ENCODE measurements at places on chromosomes 6 and 20.

DNA sequence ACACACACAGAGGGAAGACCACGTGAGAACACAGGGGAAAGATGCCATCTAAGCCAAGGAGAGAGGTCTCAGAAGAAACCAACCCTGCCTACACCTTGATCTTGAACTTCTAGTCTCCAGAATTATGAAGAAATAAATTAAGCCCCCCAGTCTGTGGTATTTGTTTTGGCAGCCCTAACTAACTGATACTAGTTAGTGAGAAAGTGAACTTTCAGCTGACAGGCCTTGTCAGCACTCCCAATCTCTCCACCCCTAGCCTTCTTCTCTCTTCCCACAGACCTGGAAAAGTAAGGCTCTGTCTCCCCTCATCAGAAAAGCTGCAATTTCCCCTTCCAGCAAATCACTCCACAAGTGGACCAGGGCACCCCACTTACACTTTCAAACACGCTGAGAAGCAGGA is 108.6 kb upstream of the CDYL start:
- no peak for DNase-seq

DNA sequence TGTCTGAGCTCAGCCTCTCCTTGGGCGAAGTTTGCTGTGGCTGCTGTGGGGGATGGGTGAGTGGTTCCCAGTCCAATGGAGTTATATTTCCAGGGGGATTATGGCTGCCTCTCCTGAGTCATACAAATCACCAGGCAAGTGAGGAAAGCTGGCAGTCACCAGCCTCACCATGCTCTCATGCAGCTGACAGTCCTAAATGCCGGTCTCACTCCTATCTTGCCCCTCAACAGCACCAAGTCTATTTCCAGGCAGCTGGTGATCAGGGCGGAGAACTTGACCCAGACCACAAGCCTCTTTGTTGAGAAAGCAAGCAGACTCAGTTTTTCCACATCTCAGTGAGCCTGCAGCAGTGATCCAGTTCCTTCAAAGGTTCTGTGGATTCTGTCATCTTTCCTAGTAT is 98.9 kb downstream of the TBC1D32 start:
- no peak for DNase-seq

DNA sequence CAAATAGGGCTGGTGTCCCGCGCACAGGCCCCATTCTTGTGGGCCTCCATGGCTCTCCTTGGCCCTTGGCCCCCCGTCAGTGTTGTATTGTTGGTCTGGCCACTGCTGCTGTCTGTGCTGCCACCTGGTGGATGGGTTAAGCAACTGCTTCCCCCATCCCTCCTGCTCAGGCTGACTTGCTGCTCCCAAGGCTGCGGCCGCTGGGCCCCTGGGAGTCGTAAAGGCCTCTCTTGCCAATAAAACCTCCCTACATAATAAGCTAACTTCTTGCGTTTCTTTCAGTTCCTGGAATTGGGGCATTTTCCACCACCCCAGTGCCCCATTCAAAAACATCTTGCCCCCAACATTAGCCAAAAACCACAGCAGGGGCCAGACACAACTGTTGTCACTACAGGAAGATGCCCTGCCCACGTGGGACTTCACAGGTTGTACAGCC is 27.1 kb downstream of the CD83 start:
- DNase-seq, result peak; percentile 1

DNA sequence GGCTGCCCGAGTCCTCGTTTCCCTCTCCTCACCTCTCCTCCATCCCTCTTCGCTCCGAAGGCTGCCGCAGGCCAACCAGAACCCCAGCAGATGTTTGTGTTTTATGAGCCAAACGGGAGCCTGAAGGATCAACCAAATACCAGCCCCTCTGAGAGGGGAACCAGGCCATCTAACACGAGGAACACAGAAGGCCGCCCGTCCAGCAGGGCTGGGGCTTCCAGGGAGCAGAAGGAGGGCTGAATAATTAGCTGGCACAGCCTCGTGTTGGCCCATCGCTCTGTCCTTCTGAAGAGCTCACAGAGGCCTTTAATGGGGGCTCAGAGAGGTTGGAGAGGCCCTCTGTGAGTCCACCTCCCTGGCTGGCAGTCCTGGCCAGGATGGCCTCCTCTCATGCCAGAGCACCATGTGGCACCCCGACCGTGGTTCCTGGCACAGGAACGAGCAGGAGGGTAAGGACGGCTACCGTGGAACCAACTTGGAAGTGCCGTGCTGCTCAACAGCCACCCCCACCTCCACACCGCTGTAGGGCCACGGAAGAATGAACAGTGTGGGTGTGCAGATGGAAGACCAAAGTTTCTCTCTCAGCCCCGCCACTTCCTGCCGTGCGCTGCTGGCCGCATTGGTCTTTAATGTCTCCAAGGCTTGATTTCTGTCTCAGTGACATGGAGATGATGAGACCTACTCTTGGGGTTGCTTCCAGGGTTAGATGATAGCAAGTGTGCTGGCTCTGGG is 155.2 kb downstream of the SCML4 start:
- no peak for DNase-seq

DNA sequence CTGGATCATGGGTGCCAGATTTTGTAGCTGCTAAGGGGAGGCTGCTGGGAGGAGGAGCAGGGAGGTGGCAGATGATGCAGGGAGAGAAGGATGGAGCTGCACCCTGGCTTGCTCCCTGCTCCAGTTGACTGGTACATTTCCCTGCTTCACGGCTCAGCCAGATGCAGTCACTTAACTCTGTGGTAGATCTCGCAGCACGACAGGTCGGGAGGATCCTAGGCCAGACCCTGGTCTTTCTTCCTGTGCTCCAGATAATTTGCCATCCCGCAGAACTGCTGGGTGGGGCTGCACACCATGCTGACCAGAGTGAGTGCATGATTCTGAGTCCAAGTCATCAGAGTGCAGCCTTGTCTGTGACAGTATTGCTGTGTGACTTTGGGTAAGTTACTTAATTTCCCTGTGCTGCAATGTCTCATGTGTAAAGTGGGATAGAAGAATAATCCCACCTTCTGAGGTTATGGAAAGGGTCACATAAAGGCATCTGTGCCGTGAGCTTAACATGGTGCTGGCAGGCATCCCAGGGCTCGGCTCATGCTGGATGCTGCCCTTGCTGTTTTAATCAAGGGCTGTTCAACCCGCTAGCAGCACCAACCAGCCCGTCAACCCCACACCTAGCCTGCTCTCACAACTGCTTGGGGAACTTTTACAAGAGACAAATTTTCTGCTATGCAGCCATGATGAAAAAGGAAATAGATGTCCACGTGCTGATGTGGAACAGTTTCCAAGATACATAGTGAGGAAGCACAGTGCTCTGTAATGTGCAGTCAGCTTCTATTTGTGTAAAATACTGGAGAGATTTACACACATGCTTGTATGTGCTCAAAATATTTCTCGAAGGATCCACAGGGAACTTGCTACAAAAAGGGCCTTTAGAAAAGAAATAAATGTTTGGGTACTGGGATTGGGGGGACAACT is 257.9 kb downstream of the CDH26 start:
- no peak for DNase-seq

- DNase-seq, result no peak
Measured at GRCh38 chr20:46423342-46423741, 16.9 kb upstream of the ELMO2 start.

DNA sequence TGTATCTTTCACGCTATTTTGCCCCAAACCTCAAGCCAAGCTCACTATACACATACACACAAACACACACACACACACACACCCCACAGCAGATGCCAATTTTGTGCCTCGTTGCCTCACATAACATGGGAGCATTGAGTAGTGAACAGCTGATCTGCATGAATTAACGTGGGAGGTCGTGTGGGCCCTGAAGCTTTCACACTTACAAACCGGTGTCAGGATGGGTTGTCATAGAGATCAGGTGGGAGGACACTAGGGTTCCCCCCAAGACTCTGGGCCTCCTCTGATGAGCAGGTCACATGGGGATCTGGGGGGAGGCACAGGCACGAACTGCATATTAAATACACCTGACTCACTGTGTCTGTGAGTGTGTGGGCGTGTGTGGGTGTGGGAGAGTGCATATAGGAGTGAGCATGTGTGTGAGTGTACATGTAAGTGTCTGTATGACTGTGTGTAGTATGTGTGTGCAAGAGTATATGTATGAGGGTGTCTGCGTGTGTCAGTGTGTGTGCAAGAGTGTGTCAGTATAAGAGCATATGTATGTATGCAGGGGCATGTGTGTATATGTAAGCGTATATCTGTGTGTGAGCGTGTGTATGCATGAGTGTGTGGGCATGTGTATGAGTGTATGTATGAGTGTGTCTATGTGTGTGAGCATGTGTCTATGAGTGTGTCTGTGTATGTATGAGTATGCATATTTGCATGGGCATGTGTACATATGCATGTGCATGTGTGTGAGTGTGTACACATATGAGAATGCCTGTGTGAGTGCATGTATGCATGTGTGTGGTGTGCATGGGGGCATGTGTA is 370.4 kb downstream of the PREX1 start:
- DNase-seq, result no peak

GRCh38 chr6:23218751-23219150 is 649.4 kb downstream of the HDGFL1 start:
- no peak for DNase-seq

- DNase-seq, result no peak
Measured at GRCh38 chr6:38593998-38594665, 45.6 kb downstream of the BTBD9 start.

DNA sequence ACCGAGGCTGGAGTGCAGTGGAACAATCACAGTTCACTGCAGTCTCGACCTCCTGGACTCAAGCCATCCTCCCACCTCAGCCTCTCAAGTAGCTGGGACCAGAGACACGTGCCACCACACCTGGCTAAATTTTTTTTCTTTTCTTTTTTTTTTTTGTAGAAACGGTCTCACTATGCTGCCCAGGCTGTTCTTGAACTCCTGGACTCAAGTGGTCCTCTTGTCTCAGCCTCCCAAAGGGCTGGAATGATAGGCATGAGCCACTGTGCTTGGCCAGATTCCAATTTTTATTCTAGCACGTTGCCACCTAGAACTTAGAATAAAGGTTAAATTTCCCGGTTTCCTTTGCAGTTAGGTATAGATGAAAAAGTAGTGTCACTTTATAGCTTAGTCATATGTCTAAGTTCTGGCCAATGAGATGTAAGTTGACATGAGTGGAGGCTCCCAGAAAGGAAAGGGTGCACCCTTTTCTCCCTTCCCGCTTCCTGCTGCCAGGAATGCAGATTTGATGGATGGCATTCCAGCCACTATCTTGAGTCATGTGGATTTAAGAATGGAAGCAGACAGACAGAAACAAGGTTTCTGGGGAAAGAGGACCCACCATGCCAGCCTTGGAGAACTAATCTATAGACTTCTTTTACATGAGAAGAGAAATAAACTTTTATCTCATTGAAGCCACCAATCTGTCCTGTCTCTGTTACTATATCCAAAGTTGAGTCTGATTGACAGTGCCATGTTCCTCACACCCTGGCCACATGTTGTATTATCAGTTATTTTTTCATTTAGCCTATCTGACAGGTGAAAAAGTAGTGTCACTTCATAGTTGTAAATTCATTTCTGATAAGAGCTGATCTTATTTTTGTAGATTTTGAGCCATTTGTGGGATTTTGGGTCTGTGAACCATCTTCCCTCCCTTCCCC is 60.6 kb upstream of the NCOA3 start:
- no peak for DNase-seq

- no peak for DNase-seq
Measured at GRCh38 chr20:42441864-42442331, 747.8 kb downstream of the PTPRT start.

DNA sequence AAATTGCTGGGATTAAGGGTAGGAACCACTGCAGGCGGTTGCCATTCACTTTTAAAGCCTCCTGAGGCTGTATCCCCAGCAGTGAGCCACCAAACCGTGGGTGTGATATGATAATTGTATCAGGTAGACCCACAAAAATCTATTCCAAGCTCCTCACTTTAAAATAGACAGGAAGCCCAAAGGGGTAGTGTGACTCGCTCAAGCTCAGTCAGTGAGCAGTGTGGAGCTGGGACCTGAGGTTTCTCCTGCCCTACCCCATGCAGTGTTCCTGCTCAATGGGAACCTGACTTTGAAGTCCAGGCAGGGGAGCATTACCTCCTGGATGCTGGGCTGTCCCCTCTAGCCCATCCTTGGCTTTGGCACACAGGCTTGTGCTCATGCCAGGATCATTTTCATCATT is 14.9 kb upstream of the MAPRE1 start:
- DNase-seq, result no peak

DNA sequence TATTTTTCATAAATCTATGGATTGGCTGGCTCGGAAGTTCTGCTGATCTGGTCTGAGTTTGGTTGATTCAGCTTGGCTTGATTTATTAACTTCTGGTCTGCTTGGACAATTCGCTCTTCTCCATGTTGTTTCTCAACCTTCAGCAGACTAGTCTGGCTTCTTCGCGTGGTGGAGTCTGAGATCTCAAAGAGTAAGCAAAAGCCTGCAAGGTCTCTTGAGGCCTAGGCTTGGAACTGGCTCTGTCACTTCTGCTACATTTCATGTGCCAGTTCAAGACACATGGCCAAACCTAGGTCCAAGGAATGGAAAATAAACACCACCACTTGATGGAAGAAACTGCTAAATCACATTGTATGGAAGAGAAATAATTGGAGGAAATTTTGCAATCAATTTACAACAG is 115.1 kb upstream of the JAG1 start:
- DNase-seq, result no peak

GRCh38 chr6:158481690-158482473 is 78.0 kb upstream of the TMEM181 start:
- DNase-seq, result no peak

- no peak for DNase-seq
Measured at GRCh38 chr20:11457488-11457887, 460.2 kb upstream of the BTBD3 start.

- no peak for DNase-seq
Measured at GRCh38 chr20:38300438-38300837, 3.5 kb upstream of the BPI start.

All from esophagus squamous epithelium (tissue), 5 donors.